Activated CD4-positive, alpha-beta T cell treated with anti-CD3 and anti-CD28 coated beads, Interleukin-2, amount 50 U/mL, for 1 hour (primary cell): ENCODE measurements at places on chromosomes 4 and X.

DNA sequence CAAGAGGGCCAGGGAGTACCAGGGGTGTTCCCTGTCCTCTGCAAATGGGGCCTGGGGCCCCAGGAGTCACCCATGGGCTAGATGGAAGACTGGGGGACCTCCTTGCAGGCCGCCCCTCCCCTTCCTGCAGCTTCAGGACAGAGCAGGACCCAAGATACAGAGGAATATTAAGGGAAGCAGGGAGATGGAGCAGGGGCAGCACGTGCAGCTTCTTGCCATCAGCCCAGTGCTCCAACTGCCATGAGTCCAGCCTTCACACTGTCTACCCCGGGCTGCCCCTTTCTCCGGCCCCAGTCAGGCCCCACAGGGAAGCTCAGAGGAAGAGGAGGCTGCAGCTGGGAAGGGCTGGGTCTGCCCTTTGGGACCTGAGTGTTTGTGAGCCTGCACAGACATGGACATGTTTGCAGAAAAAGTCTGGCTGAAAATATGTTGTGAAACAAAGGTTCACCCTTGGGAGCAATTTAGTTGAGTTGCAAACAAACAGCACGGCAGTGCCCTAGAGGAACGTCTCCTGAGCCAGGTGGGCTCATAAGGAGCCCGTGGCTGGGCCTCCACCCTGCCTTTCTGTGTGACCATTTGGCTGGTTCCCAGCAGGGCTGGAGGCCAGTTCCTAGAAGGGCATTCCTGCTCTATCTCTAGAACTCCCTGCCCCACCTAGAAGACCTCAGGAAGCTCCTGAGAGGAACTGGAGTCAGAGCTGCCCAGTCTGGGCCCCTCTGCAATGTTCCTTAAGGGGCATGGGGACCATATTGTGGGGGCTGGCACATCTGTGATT lies 8.9 kb downstream of the FATE1 start:
- DNase-seq = no peak

GRCh38 chr4:185255868-185256267 lies 46.5 kb downstream of the SNX25 start:
- no peak for DNase-seq

DNA sequence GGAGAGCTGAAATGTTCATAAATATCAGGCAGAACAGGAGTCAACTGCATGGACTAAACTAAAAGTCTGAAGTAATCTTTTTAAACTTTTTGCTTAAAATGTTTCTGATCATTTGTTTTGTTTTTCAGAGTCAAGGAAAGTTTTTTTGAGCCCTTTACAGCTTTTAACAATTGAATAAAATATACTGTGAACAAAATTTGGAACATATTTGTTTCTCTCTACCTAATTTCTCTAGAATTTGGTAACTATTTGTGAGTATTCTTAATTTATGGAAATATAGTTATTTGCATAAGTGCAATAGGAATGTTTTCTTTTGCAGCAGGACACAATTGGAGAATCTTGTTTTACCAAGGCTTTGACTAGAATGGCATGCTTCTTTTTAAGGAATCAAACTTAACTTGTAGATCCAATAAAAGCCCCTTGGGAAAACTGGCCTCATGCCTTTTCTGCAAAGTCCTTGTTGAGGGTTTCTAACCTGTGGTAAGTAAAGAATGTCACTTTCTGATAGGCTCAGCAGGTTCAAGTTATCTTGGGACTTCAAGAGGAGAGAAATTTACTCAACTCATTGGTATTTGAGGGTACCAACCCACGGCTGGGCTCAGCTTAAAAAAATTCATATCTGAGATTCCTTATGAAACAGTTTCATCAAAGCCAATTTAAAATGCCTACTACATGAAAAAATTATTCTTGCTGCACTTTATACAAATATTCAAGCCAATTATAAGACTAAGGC lies 91.5 kb downstream of the UPRT start:
- DNase-seq = no peak

- peak; percentile 25 for DNase-seq
These were observed 705 bp downstream of the RPS6KA3 start for GRCh38 chrX:20265726-20266681.

DNA sequence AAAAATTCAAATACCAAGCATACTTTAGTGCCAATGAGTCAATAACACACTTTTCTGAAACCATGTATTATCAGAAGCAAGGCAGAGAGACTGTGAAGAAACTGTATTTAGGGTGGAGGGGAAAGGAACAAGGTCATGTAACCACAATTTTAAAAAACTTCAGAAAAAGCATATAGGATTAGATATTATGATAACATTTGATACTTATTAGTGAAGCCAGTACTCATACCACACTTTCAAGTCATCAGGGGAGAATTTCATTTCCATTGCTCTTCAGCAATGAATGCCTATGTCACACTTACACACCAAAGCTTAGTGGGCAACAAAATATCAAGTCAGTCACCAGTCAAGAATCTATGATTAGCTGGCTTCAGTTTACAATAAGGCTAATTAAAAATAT lies 602.2 kb downstream of the IL15 start:
- DNase-seq = no peak

DNA sequence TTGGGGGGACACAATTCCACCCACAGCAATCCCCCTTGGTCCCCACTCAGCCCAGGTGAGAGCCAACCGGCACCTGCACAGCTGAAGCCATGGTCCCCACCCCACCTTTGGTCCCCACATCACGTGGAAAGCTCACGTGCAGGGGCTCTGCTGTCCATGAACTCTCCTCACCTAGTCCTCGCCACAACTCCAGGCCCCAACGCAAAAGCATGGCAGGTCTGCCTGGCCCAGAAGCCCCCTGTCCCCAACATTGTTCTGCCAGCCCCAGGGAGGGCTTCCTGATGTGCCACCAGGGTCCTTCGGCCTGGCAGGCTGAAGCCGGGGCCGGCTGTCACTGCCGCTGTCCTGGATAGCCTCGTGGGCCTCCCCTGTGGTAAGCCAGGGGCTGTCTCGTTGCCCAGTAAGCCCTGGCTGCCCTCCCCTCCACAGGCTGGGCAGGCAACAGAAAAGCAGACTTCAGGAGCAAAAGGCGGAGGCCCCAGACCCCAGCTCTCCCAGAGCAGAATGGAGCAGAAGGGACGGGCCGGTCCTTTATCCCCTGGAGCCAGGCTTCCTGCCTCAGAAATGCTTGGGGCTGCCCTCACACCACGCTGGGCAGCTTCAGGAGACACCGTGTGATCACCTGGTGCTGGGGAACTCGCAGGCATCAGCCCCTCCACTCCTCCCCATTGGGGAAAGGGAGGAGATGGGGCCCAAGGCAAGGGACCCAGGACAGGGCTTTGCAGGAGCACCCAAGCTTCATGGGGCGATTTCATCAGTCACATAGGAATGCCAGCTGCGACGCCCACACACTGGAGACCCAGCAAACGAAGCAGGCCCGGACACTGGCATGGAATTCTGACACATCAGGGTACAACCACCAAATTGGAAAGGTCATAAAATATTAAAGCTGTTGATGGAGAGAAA lies 103.7 kb downstream of the ADRA2C start:
- no peak for DNase-seq

DNA sequence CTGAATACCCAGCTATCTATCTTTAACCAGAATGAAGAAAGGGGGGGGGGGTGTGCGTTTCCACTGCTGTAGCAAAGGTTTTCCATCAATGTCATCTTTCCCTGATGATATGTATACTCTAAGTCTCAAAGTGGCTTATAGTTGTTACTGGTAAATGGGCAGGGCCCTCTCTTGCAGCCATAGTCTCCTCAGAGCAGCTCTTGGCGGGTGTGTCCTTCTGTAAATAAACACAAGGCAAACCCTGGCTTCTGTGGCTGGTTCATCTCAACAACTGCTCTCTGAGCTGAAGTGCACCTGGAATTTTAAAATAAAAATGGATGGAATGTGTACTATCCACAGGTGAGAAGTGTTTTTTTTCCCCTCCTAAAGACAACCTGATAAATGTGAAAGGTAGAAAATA lies 57.5 kb upstream of the SCML1 start:
- DNase-seq = no peak

GRCh38 chr4:3612281-3612680 lies 80.1 kb upstream of the LRPAP1 start:
- no peak for DNase-seq
